CD4-positive, CD25-positive, alpha-beta regulatory T cell (primary cell): ENCODE measurements at places on chromosomes 4 and X.

DNA sequence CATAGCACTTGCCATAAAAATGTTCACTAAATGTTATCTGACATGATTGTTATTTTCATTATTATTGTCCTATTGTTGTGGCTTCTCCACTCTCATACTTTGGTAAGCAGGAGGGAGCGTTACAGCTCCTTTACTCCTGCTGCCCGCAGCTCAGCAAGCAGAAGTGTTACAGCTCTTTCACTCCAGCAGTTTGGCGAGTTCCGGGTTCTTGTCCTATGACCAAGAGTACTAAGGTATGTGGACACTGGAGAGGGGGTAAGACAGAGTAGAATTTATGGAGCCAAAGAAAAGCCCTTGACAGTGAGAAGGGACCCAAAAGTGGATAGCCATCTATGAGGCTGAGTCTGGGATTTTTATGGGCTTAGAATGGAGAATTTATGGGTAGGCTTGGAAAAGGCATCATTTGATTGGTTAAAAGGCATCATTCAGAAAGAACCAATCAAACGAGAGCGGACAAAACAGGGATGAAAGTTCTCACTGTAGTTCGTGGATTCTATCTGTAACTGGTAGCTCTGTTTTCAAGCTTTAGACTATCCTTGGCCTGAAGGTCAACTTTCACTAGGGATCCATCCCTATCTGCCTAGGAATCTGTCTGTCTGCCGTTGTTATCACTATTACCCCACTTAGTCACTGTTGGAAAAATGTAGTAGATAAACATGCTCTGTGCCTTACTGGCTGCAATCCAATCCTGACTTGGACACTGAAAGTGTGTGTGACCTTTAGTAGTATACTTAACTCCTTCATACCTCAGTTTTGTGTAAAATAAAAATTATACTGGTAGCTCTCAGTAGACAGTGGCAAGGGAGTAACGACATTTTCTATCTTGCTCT lies 545.6 kb upstream of the LCORL start:
- no peak for DNase-seq

GRCh38 chr4:168796362-168797106 lies 213.5 kb downstream of the CBR4 start:
- no peak for DNase-seq

- no peak for DNase-seq
Observed at GRCh38 chr4:38090455-38091246, 130.5 kb downstream of the PTTG2 start.

DNA sequence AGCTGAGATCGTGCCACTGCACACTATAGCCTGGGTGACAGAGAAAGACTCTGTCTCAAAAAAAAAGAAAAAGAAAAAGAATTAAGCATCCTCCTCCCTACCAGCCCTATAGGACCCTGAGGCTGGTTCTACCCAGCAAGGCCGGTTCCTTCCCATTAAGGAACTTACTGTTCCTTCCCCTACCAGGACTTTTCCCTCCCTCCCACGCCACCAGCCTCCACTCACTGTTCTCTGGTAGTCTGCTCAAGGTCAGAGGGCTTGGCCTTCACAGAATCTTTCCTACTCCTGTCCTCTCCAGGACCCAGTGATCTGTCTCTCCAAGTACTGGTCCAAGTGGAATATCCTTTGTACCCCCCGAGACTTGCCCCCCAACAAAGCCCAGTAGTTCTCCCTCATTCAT lies 1.4 kb downstream of the GRIPAP1 start:
- no peak for DNase-seq

DNA sequence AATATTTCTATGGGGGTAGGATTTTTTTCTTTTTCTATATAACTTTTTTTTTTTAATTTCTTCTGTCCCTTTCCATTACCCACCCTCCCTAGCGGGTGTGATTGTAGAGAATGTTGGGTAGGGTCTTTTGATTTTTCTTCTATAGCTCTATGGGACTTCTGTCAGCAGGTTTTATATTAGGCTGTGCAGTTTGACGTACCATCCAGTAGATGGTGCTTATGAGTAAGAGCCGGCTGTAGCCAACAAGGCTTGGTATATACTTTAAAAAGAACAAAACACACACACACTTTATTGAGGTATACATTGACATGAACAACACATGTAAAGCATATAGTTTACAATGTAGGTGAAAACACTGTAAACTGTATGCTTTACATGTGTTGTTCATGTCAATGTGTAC lies 247.9 kb upstream of the POF1B start:
- DNase-seq = no peak

- DNase-seq = no peak
Observed at GRCh38 chr4:90495211-90495610, 368.0 kb downstream of the CCSER1 start.

DNA sequence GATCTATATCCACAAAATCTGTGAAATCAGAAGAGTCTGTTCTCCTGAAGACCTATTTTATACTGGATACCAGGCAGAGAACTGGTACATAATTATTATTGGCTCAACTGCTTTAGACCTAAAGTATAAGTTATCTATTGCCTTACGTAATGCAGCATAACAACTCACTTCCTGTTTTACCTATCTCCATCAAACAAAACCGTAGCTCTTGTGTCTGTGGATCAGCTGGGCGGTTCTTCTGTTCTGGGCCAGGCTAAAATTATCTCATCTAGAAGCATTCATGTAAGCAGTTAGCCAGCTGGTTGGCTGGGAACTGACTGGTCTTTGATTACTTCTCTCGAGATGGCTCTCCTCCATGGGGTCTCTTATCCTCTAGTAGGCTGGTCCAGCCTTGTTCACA lies 57.8 kb downstream of the PPP1R2C start:
- no peak for DNase-seq

DNA sequence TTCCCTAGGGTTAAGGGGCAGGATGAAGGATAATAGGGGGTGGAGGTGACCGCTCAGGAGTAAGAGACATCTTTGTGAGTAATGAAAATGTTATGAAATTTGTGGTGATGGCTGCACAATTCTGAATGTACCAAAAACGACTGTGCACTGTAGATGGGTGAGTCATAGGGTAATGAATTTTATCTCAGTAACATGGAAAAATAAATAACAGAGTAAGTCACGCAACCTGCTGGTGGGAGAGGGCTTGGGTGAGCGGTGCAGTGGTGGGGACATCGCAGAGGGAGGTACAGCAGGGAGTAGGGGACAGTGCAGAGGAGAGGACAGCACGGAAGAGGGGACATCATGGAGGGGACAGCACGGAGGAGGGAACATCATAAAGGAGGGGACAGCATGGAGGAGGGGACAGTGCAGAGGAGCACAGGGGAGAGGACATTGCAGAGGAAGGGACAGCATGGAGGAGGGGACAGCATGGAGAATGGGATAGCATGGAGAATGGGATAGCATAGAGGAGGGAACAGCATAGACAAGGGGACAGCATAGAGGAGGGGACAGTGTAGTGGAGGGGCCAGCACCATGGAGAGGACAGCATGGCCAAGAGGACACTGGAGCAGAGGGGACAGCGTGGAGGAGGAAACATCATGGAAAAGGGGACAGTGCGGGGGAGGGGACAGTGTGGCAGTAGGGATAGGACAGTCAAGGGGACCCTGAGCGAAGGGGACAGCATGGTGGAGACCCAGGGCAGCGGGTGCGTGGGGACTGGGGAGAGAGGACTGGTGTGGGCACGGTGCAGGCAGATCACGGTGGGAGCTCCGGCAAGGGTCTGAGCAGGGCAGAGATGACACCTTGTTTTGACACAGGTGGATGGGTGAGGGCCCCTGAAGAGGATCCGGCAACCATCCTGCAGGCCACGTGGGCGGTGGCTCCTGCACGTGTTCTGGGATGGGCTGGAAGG lies 68.5 kb upstream of the MXD4 start:
- no peak for DNase-seq

DNA sequence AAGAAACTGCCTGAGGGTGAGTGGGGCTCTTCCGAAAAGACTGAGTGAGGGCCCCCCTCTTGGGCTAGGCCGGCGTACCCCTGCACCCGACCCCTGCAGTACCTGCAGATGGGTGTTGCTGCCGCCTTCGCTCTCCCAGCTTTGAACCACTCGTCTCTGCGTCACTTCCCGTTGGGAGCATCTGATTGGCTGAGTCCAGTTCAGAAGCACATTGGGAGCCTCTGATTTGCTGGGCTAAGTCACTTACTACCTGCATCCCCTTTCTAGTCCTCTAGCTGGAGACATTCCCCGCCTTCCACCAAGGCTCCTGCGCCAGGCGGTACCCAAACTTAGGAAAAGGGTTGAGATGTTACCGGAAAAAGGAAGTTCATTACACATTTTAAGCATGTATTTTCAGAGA lies 20.4 kb upstream of the WWC2 start:
- no peak for DNase-seq

DNA sequence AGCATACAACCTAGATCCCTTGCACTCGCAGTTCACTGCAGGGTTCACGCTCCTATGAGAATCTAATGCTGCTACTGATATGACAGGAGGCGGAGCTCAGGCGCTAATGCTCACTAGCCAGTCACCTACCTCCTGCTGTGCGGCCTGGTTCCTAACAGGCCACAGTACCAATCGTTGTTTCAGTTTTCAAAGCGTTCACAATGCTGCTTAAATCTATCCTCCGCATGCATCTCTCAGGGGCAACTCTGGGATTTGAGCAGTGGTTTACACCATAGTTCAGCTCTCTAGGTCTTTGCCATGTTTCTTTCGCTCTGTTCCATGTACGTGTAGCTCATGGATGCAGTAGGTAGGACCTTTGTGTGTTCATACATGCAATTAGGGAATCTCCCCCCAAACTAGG lies 47.2 kb downstream of the CLOCK start:
- no peak for DNase-seq

- DNase-seq = no peak
Observed at GRCh38 chr4:184911310-184911709, 85.5 kb upstream of the ACSL1 start.

GRCh38 chr4:102392033-102392744 lies 46.9 kb upstream of the SLC39A8 start:
- no peak for DNase-seq

GRCh38 chrX:10482261-10482660 lies 138.1 kb downstream of the MID1 start:
- DNase-seq = no peak

DNA sequence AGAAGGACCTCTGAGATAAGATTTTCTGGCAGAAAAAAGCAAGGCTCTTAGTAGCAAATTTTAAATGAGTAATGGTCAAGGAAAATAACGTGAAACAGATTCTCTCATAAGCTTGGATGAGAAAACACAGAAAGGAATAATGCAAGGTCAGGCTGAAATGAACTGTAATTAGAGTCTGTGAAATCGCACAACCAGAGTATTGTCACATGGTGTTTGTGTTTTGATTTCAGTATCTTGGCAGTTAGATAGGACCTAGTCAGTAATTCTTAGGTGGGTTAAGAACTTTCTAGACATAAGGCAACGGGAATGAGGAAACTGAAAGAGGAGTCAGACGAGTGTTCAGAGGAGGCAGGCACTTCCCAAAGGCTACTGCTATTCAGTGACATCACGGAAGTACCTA lies 34.6 kb downstream of the LIMCH1 start:
- DNase-seq = no peak

GRCh38 chrX:77938083-77938680 lies 27.7 kb downstream of the ATP7A start:
- DNase-seq = no peak

GRCh38 chr4:30620711-30621110 lies 99.5 kb upstream of the PCDH7 start:
- DNase-seq = no peak

GRCh38 chr4:147548256-147548655 lies 67.4 kb downstream of the EDNRA start:
- no peak for DNase-seq

GRCh38 chrX:85052636-85053343 lies 49.1 kb downstream of the APOOL start:
- peak; percentile 8 for DNase-seq

DNA sequence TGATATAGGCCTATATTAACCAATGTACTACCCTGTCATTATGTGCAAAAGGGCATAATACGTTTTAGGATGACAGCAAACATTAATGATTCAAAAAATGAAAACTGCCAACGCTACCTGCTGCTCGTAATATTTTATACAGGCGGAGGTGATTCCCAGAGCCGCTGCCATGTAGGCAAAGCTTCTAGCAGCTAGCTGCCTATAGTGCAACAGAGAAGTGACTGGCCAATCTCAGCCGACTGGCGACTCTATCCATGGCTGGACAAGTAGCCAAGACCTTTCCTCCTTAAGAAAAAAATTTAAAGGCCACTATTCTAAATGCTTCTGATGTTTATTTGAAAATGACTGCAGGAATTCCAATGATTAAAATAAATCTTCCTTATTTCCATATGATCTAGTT lies 1.9 kb downstream of the PPARGC1A start:
- no peak for DNase-seq

DNA sequence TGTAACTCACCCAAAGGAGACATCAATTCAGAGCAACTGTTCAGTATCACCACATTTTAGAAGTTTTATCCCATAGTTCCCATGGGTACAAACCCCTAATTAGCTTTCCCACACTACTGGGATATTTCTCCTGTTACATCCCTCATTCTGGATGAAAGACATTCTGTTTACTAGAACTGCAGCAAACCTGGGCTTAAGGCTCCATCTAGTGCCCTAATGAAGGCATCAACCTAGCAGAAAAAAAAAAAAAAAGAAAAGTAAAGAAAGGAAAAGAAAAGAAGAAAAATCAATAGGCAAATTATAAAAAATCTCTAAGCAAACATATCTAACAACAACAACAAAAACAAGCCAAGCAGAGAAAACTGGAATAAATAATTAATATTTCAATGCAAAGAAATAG lies 133.7 kb upstream of the CPXCR1 start:
- DNase-seq = no peak

- no peak for DNase-seq
Observed at GRCh38 chr4:129014566-129015509, 78.5 kb downstream of the SCLT1 start.

DNA sequence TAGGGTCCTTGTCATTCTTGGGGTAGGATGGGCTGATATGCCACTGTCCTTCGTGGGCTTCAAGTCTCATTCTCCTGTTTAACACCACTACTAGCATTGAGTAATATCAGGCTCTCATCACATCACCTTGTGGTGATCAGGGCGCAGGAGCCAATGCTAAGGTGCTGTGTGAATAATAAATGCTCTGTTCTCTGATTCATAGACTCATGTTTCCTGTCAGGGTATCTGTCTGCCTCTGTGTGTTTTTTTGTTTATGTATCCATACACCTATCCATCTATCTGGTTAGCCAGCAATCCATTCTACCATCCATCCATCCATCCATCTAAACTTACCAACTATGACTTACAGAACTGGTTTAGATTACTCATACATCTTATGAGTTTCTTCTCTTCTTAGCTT lies 525.1 kb upstream of the ATOH1 start:
- DNase-seq = no peak
